ENCODE measurements at places on chromosomes 1 and 21. TPM values are rescaled to one million over a fixed set of nuclear protein-coding genes. Genes with fewer than 3 reads are reported as not detected.

- no peak for DNase-seq
Observed at GRCh38 chr1:177600321-177600720, 369.5 kb downstream of the SEC16B start.

DNA sequence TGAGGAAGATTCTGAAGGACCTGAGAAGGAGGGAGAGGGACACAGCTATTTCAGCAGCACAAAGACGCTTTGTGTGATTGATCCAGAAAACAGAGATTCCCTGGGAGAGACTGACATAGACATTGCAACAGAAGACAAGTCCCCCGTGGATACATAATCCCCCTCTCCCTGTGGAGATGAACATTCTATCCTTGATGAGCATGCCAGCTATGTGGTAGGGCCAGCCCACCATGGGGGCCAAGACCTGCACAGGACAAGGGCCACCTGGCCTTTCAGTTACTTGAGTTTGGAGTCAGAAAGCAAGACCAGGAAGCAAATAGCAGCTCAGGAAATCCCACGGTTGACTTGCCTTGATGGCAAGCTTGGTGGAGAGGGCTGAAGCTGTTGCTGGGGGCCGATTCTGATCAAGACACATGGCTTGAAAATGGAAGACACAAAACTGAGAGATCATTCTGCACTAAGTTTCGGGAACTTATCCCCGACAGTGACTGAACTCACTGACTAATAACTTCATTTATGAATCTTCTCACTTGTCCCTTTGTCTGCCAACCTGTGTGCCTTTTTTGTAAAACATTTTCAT is 161.3 kb upstream of the SGIP1 start:
- DNase-seq, result no peak

The OR14K1 gene
- total RNA-seq, result not detected

GRCh38 chr1:45340816-45341466 is 701 bp upstream of the MUTYH start:
- DNase-seq, result no peak

The APOBEC4 gene
- not detected for total RNA-seq

The OR2T2 gene
- total RNA-seq, result not detected

- DNase-seq, result no peak
Observed at GRCh38 chr1:189941922-189942321, 535.7 kb downstream of the BRINP3 start.

DNA sequence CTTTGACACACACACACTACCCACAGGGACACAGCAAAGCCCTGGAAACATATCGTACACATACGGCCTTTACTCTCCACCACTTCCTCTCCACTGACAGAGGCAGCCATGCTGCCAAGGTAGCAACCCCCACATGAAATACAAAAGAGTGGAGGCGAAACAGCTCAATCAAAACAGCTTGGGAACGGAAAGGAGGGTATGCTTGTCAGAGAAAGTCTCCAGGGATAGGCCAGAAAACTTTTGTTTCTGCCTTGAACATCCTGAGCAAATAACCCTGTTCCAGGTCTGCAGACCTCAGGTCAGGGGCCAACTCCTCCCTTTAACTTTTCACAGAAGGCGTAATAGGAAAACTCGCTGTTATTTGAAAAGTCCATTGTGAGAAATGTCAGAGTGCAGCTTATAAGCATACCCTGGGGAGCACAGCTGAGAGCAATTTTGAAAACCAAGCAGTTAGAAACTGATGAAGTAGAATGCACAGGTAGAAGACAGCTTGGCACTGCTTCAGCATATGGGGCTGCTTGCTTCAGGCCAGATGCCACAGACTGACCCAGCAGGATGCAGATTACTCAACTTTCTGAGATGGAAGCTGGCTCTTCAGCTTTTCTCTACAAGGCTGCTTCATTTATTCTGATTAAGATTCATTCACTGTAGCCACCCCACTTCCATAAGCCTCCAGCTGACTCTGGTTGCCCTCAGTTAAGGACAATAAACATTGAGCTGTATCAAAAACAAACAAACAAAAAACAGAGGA is 18.0 kb downstream of the KIAA0319L start:
- no peak for DNase-seq

The CNR2 gene
- total RNA-seq, result not detected

GRCh38 chr1:200670242-200671118 is 773 bp upstream of the DDX59 start:
- DNase-seq, result peak; percentile 54

DNA sequence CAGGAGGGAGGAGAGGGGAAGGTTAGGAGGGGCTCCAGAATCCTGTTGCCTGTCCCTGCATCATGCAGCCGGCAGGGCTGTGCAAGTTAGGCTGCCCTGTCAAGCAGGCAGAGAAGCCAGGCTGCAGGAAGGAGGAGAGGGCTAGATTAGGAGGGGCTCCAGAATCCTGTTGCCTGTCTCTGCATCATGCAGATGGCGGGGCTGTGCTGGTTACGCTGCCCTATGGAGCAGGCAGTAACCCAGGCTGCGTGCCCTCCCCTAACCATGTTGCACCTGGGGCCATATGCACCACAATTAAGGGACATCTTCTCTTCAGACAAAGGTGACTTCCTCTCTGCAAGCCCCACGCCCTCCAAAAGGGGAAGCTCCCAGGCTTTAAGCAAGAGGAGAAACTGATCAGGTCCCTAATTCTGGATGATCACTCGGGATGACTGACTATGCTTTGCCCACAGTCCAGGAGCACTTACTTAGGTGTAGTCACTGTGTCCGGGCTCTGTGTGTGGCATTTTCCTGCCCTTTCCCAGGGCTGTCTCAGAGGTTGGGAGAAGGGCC is 457.4 kb downstream of the SETD4 start:
- DNase-seq, result no peak
